ENCODE measurements at places on chromosomes 6 and 20.

DNA sequence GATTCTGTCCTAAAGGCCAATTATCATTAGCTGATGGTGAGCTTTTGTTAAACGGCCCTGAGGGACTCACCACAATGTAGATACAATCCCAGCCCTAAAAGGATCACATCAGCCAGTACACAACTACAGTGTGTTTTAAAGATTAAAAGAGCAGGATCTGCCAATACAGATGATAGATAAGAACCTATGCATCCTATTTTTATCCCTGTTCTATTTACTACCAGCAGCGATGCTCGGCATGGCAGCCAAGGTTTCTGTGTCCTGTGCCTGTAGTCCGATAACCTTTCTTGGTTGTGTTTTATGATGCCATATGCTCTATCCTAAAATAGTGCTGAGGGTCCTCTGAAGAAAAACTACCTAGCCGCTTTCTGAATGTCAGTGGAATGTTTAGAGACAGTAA lies 289.4 kb downstream of the PHACTR1 start:
- no peak for DNase-seq

DNA sequence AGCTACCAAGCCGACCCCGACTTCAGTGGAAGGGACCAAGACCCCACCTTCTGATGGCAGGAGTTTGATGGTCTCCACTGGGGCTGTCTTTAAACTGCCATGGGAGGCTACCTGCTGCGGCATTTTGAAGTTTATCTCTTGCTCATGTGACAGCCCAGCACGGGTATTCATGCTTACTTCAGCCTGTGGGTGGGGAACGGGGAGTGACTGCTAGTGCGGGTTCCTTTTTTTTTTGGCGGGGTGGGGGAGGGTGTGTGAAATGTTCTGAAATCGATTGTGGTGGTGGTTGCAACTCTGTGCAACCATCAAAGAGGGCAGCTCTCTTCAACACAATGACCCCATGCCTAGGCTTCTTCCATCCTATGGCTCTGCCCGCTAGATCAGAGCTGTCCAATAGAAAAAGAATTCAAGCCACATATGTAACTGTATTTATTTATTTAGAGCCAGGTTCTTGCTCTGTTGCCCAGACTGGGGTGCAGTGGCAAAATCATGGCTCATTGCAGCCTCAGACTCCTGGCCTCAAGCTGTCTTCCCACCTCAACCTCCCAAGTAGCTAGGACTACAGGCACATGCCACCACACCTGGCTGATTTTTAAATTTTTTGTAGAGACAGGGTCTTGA lies 53.7 kb downstream of the PPP1R16B start:
- no peak for DNase-seq

DNA sequence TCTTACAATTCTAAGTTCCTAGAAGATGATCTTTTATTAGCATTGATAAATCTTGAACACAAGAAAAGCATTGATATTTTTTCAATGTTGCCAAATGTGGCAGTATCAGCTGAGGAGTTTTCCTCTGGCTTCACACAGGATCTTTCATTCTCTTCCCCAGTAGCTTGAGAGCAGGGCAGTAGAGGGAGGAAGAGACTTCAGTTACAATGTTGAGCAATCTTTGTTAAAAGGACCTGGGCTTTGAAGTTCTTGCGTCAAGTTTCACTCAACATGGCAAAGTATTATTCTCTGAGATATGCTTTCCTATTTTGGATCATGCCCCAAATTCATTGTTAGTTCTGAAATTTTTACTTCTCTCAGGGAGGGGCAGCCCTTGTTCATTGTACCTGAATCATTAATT lies 238.0 kb downstream of the COL12A1 start:
- no peak for DNase-seq

GRCh38 chr20:22673467-22673866 lies 89.1 kb upstream of the FOXA2 start:
- no peak for DNase-seq

Data from stimulated activated CD4-positive, alpha-beta T cell treated with anti-CD3 and anti-CD28 coated beads, Interleukin-15, amount 100 ng/mL, for 48 hours (primary cell).